Activated gamma-delta T cell (primary cell): ENCODE measurements at places on chromosomes 1 and 21.

DNA sequence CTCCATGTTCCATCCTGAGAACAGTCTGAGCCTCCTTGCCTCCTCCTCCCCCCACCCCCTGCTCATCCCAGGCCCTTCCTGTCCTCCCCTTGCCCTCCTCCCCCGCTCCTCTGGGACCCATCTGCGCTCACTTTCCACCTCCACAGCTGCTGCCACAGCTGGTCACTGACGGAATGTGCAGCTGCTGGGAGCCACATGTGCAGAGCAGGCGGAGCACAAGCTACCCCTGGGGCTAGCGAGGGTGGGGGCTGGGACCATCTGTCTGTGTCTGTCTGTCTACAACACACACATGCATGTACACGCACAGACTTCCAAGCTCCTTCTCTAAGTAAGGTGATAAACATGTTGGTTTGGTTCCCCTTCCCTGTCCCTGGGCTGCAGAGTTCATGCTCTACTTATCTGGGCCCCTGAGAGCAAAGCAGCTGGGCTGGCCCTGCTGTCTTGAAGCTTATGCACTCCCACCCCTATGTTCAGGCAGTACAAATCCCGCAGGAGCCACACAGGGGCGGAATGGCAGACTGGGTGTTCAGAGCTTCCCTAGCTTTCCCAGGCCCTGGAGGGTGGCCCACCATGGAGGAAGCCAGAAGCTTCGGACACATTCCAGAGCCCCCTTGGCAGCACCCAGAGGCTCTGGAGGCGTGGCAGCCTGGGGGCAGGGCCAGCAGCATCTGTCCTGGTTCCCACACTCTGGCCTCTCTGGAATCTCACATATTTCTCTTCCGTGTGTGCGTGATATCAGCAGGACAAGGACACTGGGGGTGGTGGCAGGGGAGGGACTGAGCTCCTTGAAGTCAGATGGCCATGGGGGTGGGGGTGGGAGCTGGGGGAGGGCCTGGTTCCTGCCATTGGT, 7.0 kb upstream of the HEYL start:
- DNase-seq, result no peak

DNA sequence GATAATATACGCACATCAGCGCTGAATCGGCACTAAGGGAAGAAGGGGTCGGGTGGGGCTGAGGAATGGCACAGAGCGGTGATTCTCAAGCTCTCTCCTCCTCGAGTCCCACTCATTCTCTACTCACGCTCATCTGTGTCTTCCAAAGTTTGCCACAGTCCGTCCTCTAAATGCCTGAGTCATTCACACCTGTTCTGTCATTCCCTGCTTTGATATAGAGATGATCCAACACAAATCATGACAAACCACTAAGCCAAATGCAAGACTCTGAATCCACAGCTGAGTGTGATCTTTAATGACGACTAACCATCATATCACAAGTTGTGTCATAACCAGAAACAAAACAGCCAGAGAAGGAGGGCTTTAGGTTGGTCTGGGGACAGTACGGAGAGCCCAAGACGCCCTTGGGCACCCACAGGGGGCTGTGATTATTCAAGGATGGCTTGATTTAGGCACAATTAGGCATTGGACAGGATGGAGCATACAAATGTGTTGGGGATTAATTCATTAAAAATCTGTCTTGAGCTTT, 501.5 kb downstream of the KIF26B start:
- DNase-seq, result no peak

GRCh38 chr1:244049162-244050013, 1.7 kb upstream of the ZBTB18 start:
- peak; percentile 45 for DNase-seq

- DNase-seq, result no peak
These were observed 32.4 kb downstream of the GALNT2 start for GRCh38 chr1:230099465-230099864.

DNA sequence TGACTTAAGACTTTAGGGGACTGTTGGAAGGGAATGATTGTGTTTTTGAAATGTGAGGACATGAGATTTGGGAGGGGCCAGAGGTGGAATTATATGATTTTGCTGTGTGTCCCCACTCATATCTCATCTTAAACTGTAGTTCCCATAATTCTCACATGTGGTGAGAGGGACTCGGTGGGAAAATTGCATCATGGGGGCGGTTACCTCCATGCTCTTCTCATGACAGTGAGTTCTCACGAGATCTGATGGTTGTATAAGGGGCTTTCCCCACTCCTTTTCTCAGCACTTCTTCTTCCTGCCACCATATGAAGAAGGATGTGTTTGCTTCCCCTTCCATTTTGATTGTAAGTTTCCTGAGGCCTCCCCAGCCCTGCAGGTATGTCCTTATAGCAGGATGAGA, 35.0 kb upstream of the SCAF4 start:
- DNase-seq, result no peak

DNA sequence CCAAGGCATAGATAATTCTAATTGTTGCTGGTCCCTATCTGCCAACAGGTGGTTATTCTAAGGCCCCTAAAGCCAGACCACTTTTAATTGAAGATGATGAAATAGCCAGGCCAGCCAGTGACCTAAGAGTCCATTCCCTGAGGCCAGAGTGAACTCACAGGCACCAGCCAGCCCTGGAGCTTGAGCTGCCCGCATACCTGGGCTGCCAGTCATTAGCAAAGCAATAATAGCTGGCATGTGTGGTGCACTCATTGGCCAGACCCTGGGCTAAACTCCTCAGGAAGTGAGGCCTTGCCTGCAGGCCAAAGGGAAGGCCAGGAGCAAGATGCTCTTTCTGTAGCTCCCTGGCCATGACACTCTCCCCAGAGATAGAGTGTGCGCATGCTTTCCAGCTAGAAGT, 180.4 kb upstream of the KLHDC7A start:
- DNase-seq, result no peak

GRCh38 chr1:221032637-221033280, 153.5 kb downstream of the HLX start:
- DNase-seq, result no peak

- no peak for DNase-seq
These were observed 45.6 kb downstream of the CDC7 start for GRCh38 chr1:91546301-91546581.

DNA sequence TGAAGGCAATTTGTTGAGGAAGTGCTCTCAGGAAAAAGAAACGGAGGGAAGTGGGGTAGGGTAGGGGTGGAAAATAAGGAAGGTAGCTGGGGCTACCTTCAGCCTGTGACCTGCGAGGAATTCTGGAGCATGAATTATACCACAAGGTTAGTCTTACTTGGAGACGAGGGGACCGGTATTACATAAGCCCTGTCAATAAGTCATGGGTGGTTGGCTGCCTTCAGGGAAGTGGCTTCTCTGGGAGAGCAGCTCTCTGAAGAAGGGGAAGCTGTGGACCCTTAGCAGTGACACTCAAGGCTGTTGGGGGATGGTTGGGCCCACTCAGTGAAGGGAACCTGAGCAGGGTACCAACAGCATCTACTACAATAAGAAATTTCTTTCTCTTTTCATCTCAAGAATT, 111.3 kb downstream of the TNFSF18 start:
- DNase-seq, result no peak

- no peak for DNase-seq
These were observed 69.0 kb downstream of the C1orf21 start for GRCh38 chr1:184455786-184456185.
